Amniotic stem cell (primary cell): ENCODE measurements at places on chromosomes 6 and 20.

DNA sequence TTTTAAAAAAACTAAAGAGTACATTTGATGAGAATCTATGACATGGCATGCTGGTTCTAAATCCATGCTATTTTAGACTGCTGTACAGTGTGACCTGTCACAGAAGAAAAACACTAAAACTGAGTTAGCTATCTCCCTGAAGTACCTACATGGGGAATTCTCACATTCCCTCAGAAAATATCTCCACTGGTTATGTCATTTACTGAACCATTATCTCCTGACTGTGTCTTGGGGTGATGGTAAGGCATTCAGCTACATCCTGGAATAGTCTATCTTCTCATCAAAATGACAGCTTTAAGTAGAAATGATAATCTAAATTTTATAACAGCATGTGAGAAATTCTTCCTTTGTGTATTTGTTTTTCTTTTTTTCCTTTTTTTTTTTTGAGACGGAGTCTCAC is 172.1 kb upstream of the HTR1E start:
- DNase-seq: no peak

- DNase-seq: no peak
Observed at GRCh38 chr6:127192911-127193541, 73.6 kb upstream of the RNF146 start.

DNA sequence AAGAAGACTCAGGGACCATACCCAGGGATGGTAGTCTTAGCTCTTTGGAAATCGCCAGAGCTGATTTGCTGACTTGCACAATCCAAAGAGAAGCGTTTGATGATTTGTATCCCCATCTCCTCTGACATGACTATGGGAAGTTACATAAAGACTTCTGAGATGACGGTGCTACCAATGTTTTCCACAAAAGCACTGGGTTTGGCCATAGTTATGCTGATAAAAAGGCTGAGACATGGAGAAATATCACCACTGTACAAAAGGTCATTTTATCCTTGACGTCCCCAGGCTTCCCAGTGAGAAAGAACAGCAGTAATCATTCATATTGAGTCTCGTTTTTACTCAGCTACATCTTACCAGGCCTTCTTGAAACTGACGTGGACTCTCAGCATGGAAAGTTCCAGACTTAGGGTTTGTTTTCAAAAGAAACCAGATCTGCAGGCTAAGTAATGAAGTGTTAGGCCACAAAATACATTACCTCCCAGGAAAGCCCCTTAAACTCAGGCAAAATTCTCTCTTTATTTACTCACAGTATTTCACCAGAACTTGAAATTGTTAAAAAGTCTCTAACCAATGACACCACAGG is 370.3 kb upstream of the JARID2 start:
- no peak for DNase-seq

DNA sequence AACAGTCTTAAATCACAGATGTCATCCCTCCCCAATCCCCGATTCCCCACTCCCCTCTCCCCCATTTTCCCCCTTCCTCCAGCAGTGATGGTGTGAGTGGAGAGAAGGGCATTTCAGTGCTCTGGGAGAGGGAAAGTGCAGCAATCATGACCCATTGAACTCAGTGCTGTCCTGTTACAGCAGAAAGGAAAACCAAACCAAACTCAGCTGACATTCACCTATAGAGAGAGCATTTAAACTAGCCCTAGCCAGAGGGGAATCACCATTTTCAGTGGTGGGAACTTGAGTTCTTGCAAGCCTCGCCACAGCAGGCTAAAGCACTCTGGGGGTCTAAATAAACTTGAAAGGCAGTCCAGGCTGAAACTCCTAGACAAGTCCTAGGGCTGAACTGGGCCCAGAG is 129.9 kb upstream of the COL21A1 start:
- DNase-seq: no peak

- DNase-seq: no peak
Observed at GRCh38 chr6:119355157-119355556, 5.6 kb upstream of the MAN1A1 start.

- no peak for DNase-seq
Observed at GRCh38 chr6:141728330-141728729, 404.4 kb upstream of the GJE1 start.

GRCh38 chr6:170437719-170438401 is 115.2 kb downstream of the PSMB1 start:
- no peak for DNase-seq

DNA sequence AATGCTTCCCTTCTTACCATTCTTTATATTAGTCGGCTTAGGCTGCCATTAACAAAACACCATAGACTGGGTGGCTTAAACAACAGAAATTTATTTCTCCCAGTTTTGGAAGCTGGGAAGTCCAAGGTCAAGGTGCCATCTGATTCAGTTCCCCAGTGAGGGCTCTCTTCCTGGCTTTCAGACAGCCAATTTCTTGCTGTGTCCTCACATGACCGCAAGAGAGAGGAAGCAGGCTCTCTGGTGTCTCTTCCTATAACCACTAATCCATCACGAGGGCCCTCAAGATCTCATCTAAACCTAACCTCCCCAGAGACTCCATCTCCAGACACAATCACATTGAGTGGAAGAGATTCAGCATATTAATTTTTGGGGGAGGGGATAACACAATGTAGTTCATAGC is 193.0 kb upstream of the SGK1 start:
- no peak for DNase-seq

GRCh38 chr6:78615430-78615904 is 251.9 kb upstream of the IRAK1BP1 start:
- no peak for DNase-seq

GRCh38 chr6:149871182-149871581 is 7.0 kb upstream of the LRP11 start:
- no peak for DNase-seq

DNA sequence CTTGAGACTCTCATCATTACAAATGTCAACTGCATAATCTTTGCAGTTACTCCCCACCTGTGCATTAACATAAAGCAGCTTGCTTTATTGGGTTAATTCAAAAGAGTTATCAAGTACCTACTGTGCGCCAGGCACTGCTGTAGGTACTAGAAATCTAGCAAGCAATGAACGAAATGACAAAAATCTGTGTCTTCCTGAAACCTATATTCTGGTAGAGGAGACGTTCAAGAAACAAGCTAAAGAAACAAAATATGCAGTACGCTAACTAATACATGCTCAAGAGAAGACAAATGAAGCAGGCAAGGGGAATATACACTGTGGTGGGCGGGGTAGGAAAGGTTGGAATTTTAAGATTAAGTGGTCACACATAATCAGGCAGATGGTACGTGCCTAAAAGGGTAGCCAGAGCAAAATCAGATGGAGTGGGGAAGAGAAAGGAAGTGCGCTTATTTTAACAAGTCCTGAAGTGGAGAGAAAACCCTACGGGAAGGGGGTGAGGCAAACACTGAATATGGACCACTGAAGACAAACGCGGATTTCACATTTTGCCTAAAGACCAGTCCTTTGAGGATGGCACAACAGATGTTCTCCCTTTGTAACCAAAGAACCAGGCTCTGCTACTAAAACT is 1.2 kb downstream of the ELOVL2 start:
- DNase-seq: no peak

- DNase-seq: no peak
Observed at GRCh38 chr6:2884804-2885203, 18.3 kb downstream of the SERPINB9 start.

- DNase-seq: no peak
Observed at GRCh38 chr6:133369773-133370272, 128.7 kb downstream of the EYA4 start.

DNA sequence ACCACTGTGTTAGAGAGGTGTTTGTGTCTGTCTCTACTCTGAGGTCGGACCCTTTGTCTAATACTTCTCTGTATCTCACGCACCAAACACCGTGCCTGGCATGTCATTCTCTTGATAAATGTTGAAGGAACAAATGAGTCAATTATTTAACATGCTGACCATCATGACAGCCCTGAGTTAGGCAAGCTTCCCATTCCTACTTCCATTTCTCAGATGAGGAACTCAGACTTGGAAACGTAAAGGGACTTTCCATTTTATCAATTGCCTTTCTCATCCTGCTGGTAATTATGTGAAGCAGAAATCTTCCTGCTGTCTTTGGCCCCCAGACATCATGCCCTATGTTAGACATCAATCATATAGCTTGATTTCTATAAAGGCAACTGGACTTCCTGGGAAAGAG is 227.0 kb upstream of the ECI2 start:
- DNase-seq: no peak

DNA sequence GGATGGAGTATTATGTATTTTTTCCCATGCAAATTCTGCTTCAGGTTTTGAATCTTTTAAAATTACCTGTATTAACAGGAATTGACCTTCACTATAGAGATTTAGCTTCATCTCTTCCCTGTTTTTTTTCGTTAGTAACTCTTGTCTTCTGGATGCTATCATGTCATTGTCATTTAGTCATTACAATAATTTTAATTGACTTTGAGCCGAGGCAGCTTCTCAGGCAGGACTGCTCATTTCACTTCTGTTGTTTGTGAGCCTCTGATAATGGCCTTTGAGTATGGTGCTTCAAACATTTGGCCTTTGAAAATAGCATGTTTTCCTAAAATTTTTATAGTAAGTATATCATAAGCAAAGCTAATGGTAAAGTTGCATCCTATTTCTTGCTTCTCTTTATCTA is 375.1 kb upstream of the MMS22L start:
- no peak for DNase-seq

DNA sequence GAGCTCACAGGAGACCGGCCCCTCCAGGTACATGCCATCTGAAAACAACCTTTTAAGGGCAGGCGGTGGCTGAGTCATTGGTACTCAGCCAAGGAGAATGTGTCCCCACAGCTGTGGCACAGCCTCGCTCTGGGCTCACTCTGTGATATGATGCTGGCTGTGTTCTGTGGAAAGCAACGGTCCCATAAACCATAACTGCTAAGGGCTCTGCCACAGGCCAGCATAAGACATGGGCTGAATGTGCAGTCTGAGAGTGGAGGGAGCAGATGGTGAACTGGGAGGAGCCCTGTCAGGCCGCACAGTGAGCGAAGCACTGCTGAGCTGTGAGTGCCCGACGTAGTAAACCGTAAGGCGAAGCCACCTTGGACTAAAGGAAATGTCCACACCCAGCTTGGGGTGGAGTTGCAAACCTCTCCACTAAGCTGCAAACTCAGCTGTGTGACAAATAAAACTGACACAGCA is 375.8 kb downstream of the THBS2 start:
- no peak for DNase-seq

DNA sequence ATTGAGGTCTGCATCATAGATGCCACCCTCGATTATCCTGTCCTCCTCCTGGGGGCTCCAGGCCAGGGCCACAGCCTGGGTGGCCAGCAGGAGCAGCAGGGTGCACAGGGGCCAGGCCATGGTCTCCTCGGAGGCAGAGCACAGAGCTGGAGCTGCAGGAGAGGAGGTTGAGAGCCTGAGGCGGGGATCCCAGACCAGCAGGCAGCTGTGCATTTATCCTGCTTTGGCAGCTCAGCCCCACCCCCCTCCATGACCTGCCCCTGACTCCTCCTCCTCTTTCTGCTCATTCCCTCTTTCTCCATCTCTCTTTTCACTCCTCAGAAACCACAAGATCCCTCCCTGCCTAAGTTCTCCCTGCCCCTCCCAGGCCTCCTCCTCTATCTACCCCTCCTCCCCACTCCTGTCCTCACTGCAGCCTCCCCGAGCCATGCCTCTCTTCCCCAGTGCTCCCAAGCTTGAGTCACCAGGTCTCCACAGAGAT is at the start of gene CST2:
TSS of gene CST2 (minus strand) at position 189 of the 481 bp plus-strand sequence. CDS start at position 120, 69 bp downstream.
- DNase-seq: no peak

DNA sequence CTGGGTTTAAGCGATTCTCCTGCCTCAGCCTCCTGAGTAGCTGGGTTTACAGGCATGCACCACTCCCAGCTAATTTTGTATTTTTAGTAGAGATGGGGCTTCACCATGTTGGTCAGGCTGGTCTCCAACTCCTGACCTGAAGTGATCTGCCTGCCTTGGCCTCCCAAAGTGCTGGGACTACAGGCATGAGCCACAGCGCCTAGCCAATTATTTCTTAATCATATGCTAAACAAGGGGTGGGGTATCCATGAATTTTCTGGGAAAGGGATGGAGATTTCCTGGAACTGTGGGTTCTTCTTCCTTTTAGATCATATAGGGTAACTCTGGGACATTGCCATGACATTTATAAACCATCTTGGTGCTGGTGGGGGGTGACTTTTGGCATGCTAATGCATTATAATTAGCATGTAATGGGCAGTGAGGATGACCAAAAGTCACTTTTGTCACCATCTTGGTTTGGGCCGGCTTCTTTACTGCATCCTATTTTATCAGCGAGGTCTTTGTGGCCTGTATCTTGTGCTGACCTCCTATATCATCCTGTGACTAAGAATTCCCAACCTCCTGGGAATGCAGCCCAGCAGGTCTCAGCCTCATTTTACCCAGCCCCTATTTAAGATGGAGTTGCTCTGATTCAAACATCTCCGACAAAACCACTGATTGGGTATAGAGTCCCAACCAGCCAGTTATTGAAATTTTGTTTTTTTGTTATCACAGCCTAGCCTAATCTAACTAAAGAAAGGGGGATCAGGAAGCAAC is 29.9 kb upstream of the DDR1 start:
- DNase-seq: no peak

DNA sequence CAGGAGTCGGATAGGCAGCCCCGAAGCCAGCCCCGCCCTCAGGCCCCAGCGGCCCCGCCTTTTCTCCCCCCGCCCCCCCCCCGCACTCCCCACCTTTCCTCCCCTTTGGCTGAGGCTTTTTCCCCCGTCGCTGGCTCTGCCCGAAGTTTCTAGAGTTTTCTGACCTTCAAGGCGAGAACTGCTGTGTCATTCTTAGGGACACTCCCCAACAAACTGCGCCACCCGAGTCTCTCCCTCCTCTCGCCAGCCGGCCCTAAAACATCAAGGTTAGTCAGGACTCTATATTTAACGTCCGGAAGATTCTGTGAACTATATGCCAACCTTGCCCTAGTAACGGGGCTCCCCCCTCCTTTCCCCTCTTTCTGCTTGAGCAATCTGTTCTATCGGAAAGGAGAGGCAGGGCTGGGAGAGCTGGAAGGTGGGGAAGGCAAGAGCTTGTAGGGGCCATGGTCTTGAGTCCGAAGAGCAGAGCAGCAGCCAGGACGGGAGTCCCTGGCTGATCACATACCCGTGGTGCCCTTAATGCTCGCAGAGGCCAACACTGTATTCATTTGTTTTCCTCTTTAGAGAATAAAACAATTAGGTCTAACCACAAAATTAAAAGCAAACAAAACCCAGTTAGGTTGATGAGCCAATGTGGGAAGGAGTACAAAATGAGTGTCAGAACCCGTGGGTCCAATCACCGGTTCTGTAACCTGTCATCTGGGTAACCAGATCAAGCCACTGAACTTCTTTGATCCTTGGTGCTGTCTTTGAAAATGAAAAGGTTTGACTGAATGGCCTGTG is 5.3 kb upstream of the HSPA1B start:
- DNase-seq: peak; percentile 65

DNA sequence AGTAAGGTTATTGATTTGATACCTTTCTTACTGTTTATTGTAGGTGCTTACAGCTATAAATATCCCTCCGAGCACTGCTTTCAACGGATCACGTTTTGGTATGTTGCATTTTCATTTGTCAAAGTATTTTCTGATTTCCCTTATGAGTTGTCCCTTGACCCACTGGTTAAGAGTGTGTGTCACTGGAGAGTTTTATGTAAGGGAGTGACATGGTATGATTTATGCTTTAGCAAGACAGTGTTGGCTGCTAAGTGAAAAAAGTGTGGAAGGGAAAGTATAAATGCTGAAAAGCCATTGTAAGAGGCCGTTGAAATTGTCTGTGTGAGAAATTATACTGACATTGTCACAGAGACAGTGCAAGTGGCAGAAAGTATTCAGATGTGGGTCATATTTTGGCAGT is 72.0 kb downstream of the SYCP2 start:
- DNase-seq: no peak

- no peak for DNase-seq
Observed at GRCh38 chr6:12200015-12200564, 90.1 kb upstream of the EDN1 start.

GRCh38 chr20:40255365-40255764 is 433.7 kb downstream of the MAFB start:
- no peak for DNase-seq
